Karpas-422 (cell line): ENCODE measurements at places on chromosomes 2 and 18. TPM values are rescaled to one million over a fixed set of nuclear protein-coding genes. Genes with fewer than 3 reads are reported as not detected.

DNA sequence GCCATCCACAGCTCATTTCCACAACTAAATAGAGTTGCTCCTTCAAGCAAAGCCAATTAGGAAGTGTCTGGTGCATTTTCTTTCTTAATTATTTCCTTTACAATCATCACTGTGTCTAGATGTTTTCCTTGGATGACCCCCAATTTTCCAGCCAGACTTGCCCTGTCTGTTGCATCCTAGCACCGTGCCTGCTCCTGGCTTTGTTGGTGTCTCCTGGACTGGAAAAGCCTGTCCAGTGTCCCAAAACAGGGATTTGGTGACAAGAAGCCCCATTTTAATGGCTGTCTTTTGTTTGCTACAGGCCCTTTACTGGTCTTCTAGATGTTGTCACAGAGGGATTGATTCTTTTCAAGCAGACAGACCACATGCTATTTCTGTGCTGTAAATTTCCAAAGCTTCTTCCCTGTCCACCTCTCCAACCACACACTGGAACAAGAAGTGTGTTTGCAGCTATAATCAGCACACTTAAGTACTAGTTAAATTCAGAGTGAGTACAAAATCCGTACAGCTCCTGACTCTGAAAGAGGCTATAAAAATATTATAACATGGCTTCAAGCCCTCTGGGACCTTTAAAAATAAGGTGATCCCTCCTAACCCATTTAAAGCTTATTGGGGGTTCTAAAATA, 38.4 kb downstream of the RNF144A start:
- peak; percentile 7 for DNase-seq
- H3K36me3 ChIP-seq: no peaks in the 10 kb centered on the region
- no peaks in the 10 kb centered on the region for H3K4me1 ChIP-seq

DNA sequence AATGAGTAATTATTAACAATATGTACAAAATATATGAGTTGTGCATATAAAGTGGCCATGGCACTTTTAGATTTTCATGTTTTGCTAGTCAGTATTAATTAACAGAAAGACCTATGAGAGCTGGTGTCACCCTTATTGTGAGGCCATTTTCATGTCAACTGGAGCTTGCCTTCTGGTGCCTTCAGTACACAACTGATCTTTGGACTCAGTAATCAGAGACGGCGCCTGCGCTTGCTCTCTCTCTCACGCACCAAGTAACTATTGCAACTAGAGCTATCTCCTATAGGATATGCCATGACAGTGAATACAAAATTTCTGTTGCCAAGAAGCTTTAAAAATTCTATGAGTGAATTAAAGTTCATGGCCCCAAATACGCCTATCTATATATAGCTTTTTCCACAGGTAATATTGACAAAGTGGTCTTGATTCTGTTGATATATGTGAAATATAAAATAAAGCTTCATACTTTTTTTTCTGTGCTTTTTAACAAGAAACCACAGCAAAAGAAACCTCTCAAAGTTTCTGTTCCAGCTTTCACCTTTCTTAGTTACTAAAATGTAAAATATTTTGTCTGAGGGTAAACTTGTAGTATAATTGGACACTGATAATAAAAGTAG, 2.9 kb downstream of the SERTAD2 start:
- H3K36me3 ChIP-seq: no peaks in the 10 kb centered on the region
- peaks cover 79% of the 10 kb centered on the region for H3K4me1 ChIP-seq
- peak overlapping the region; percentile 87 for H3K27ac ChIP-seq

DNA sequence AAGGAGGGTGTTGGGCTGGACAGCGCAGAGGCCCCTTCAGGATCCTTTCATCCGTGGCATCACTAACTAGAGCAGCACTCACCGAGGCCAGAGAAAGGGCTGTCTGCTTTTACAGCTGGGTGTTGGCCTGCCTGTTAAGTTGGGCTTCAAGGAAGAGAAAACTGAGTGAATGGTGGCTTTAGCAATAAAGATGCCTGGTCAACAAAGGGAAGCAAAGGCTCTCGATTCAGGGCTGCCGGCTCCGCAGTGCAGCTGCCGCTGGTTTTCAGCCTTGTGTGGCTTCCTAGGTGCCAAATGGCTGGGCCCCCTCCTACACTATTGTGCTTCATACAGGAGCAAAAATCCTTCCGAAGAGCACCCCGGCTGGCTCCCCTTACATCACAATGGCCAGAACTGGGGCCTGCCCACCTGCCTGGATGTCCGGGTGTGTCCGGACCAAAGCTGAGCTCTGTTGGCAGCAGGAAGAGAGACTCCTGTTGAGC, 61.0 kb upstream of the GPR45 start:
- no peak overlapping the region for H3K4me3 ChIP-seq
- no peaks in the 10 kb centered on the region for H3K27me3 ChIP-seq
- H3K27ac ChIP-seq: no peak overlapping the region
- no peaks in the 10 kb centered on the region for H3K4me1 ChIP-seq
- no peaks in the 10 kb centered on the region for H3K36me3 ChIP-seq

DNA sequence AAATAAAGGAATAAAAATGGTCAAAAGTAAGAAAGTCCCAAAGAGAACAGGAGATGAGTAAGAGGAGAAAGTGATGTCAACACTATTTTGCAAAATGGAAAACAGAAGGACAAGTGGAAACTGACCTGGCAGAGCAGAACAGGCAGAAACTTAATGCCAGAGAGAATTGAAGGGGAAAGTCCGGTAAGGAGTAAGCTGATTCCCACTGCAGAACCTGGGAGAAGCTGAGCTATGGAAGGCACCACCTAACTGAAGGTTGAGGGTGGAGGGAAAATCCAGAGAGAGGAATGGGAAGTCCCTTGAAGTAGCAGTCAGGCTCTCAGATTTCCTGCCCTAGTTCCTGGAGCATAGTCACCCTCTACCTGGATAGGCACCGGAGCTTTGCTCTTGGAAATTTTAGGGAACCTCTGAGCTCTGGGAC, 59.8 kb downstream of the MOGAT1 start:
- no peak overlapping the region for H3K4me3 ChIP-seq
- H3K27ac ChIP-seq: no peak overlapping the region
- no peaks in the 10 kb centered on the region for H3K36me3 ChIP-seq
- no peak for DNase-seq

The XDH gene
- not detected in 2 replicates for total RNA-seq

The SERPINB4 gene
- not detected in 2 replicates for total RNA-seq

The RNU2-63P gene
- not detected in 2 replicates for total RNA-seq
